ENCODE measurements at places on chromosomes 7 and 10.

- peak; percentile 66 for DNase-seq
These were observed 738 bp upstream of the NCAPG2 start for GRCh38 chr7:158705234-158705850.

- no peak for DNase-seq
These were observed 62.7 kb downstream of the CALML3 start for GRCh38 chr10:5587151-5588079.

- no peak for DNase-seq
These were observed 1.8 kb downstream of the MUC3A start for GRCh38 chr7:100951172-100951571.

- DNase-seq, result no peak
These were observed 24.0 kb upstream of the DPYSL4 start for GRCh38 chr10:132162590-132163277.

DNA sequence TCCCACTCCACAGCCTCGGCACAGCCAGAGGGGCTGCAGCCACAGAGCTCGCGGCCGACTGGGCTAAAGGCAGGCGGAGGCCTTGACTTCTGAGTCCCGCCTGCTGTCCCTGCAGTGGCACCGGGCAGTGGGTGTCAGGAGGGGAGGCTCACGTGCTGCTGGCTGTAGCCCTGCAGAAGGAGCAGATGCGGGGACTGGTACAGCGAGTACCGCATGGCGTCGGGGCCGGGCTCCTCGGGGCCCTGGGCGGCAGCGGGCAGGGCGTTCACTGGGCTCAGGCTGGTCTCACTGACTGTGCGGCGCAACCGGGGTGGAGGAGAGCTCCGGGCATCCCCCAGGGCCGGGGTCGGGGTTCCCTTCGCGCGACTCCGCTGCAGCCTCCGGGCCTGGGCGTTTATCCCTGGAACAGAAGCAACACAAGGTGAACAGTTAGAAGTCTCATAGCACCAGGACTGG is 25.6 kb downstream of the PAPOLB start:
- no peak for DNase-seq

- DNase-seq, result no peak
These were observed 10.6 kb downstream of the VIM start for GRCh38 chr10:17238445-17239291.

- DNase-seq, result no peak
These were observed 22.8 kb downstream of the AKR1C3 start for GRCh38 chr10:5117026-5117425.

DNA sequence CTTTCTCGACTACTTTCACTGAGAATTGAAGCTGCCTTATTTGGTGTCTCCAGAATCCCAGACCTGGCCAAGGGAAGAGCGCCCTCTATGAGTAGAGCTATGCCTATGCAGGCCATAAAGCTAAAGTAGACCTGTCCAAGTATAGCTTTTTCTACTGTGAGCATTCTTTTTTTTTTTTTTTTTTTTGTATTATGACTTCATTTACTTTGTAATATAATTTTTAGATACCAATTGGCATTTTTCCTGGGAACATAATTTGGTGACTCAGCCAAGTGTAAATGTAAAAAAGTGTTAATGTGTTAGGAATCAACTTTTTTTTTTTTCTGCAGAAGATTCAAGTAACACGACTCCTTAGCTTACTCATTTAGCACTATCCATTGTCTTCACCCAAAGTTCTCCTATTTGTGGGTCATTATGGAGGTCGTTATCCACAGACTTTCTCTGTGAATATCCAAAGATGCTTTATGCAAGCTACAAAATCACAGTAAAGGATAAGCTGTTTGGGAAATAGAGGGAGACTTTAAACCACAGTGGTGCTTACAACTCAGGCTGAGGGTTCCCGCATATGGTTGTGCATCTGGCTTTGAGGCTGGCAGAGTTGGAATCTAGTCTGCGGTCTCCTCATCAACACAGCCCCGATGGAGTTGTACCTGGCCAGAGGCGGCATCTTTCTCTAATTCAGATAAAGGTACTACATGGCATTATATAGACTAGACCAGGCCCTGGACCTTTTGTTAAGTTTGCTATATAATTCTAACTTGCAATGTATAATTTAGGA is 1040.2 kb upstream of the SORCS1 start:
- no peak for DNase-seq

GRCh38 chr7:45074528-45075354 is 14.0 kb downstream of the NACAD start:
- no peak for DNase-seq

- DNase-seq, result no peak
These were observed 624 bp upstream of the ZNF783 start for GRCh38 chr7:149261316-149261828.

DNA sequence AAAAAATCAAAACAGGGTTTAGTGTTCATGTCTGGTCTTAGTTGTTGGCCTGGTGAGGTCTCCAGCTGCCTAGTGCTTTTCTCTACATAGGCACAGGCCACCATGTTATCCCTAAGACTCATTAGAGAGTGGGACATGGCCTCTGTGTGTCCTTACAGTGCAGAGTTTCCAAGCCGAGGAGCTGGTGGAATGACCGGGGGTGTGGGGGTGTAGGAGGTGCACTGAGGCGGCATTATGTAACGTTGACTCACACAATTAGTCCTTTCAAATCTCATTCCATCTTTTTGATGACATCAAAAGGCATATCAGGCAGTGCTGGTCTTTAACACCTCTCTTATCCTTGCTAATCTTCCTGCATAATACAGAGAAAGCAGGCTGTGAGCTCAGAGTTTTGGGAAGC is 71.3 kb downstream of the MTPN start:
- DNase-seq, result no peak

DNA sequence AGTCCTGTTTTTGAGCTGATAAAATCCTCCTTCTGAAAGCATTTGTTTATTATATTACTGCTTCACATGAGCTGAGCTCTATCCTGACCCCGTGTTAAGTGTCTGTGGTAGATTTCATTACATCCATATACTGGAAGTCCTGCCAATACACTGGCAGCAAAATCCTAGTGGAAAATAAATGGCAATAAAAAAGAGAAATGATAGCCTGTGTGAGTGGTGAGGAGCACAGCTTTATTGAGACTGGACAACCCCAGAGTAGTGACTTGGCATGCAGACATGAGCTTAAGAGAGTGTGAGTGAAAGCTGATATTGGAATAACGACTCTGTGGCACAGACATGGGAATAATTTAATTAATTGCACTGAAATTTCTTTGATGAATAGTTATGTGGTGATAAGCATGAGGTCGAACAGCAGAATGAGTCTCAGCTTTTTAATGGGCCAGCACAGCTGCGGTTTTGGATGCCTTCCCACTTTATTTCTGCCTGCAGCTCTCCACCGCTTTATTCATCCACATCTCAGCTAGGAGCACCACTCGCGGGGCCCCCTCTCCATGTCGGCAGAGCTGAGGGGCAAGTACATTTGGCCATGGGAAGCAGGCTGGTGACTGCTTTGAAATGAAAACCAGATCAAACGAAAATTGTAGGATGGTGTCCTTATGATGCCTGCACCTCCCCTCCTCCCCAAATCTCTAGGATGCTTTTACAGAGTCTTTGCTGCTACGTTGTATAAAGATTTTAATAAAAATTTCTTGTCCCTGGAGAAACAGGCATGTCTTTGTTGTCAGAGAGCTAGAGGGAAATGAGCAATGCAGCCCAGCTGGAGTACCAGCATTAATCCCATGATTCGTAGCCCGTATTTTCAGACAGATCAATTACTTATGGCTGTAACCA is 494.3 kb downstream of the AUTS2 start:
- DNase-seq, result peak; percentile 64

- DNase-seq, result no peak
These were observed 26.4 kb downstream of the ENTPD1 start for GRCh38 chr10:95782318-95782717.

Measured in NCI-H345 (cell line).